ENCODE measurements at places on chromosomes 12 and 14. TPM values are rescaled to one million over a fixed set of nuclear protein-coding genes. Genes with fewer than 3 reads are reported as not detected.

Gene PRPH
- not detected for total RNA-seq

Gene PARP2
- 4.1 TPM for total RNA-seq

Gene ATP6V1D
- total RNA-seq, result 77.0 TPM

Gene TUBA1A
- total RNA-seq, result 310 TPM

Gene ACOT4
- total RNA-seq, result 0.09 TPM

Gene IFNG-AS1
- not detected for total RNA-seq

Gene GRIN2B
- not detected for total RNA-seq

Gene GPR65
- 0.12 TPM for total RNA-seq

Gene SLC17A8
- not detected for total RNA-seq

Gene KCNJ8
- 2.3 TPM for total RNA-seq

Gene ALKBH1
- 9.7 TPM for total RNA-seq

Gene GPX2
- total RNA-seq, result not detected

Gene SLC2A14
- total RNA-seq, result not detected

Gene ASB2
- not detected for total RNA-seq

Gene PPP1R36
- total RNA-seq, result not detected

Gene TMTC1
- 40.9 TPM for total RNA-seq

Gene PSMD9
- 29.9 TPM for total RNA-seq

Gene PLEKHD1
- not detected for total RNA-seq

Gene PA2G4
- total RNA-seq, result 69.7 TPM

Gene KRT79
- not detected for total RNA-seq

Gene BDKRB1
- 0.68 TPM for total RNA-seq

Gene CRADD
- total RNA-seq, result 14.6 TPM

Gene SLC24A4
- not detected for total RNA-seq

Gene CCDC197
- total RNA-seq, result not detected

Gene GYS2
- not detected for total RNA-seq

Gene APOF
- not detected for total RNA-seq

Gene OR6C2
- total RNA-seq, result not detected

Gene SLC38A4
- 0.26 TPM for total RNA-seq

Gene ZNF891
- 0.23 TPM for total RNA-seq

Gene AQP5
- total RNA-seq, result 5.4 TPM

Gene ANKRD33
- not detected for total RNA-seq

Gene HCAR3
- total RNA-seq, result not detected

Gene CNTN1
- not detected for total RNA-seq

Gene CYP46A1
- under 0.01 TPM for total RNA-seq

Gene ANO2
- not detected for total RNA-seq

Gene SLCO1B1
- not detected for total RNA-seq

Gene CYP27B1
- total RNA-seq, result 1.6 TPM

Gene IFI27
- total RNA-seq, result 7.4 TPM

Gene FAM186B
- not detected for total RNA-seq

Gene SLC6A15
- total RNA-seq, result 2.1 TPM

Gene SLCO1C1
- under 0.01 TPM for total RNA-seq

Gene TAS2R10
- total RNA-seq, result 0.26 TPM

Gene ASIC1
- total RNA-seq, result 13.2 TPM

Gene HOXC9
- 1.3 TPM for total RNA-seq

Gene SPX
- 10.4 TPM for total RNA-seq

Gene SRP54
- total RNA-seq, result 30.9 TPM

All from pericardium fibroblast (primary cell).